A673 (cell line): ENCODE measurements at places on chromosomes 3 and 15.

- DNase-seq = no peak
These were observed 9.0 kb upstream of the ANXA2 start for GRCh38 chr15:60406513-60407414.

GRCh38 chr3:5806192-5806591 lies 618.7 kb downstream of the EDEM1 start:
- DNase-seq = peak; percentile 63

DNA sequence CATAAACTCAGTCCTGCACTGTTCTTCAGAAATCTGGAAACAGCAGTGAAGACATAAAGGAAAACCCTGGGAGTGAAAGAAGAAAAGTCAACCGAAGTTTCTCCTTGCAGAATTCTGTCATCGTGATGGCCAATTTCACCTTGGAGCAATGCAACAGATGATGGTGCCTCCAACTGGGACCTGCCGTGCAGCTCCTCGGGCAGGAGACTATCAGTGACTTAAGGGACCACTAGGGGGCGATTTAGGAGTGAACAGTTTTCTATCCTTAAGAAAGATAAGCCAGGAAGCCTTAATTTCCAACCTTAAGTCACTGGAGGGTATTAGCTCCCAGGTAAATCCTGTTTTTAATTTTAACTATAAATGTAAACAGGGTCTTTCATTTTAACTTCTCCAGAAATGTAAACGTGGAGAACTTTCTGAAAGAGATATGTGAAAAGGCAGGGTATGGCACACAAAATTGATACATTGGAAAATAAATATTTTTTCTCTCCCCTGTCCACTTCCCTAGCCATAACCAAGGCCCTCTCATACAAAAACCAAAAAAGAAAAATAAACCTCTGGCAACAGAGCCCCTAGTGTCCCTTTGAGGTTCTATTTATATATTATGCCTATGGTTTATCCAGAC lies 116.3 kb downstream of the PDZRN3 start:
- peak; percentile 65 for DNase-seq

DNA sequence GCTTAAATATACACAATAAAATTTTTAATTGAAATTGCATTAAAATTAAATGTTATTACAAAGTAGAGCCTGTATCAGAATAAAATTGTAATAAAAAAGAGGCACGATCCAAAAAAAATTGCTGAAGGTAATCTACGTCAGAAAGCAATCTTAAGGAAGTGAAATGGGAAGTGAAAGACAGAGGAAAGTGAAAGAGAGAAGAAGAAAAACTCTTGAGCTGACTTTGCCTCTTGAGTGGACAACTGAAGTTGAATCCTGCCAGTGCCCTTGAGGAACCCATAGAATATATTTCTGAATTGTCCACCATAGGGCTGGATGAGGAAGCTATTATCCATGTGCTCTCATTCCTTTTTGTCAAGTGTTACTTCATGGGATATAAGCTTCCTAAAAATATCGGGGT lies 285.1 kb upstream of the STAC start:
- no peak for DNase-seq

DNA sequence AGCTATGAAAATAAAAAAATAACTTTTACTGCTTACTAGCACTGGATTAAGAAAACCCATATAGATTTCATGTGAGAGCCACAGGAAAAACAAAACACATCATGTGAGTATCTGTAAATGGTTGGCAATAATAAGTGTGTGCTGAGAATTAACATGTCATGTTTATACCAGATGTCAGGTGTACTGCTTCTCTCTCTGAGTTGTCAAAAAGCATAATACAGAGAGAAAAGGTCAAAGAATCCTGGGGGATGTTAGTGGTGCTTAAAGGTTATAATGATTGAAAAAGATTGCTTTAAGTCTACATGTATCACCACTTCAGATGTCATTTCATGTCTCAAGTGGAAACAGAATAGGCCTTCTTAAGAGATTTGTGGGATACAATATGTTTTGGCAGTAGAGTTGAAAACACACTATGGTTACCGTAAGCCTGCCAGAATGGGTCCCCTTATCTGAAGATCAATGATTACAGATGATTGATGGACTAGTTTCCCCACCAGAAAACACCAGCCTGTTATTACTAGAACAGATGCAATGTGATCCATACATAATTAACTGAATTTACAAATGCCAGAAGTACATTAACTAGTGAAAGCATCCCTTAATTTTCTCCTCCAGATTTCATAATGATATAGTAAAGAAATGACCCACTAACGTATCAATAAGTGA lies 204.1 kb downstream of the CNTN3 start:
- no peak for DNase-seq

- no peak for DNase-seq
These were observed 29.3 kb downstream of the RIOX2 start for GRCh38 chr3:97942801-97943546.

DNA sequence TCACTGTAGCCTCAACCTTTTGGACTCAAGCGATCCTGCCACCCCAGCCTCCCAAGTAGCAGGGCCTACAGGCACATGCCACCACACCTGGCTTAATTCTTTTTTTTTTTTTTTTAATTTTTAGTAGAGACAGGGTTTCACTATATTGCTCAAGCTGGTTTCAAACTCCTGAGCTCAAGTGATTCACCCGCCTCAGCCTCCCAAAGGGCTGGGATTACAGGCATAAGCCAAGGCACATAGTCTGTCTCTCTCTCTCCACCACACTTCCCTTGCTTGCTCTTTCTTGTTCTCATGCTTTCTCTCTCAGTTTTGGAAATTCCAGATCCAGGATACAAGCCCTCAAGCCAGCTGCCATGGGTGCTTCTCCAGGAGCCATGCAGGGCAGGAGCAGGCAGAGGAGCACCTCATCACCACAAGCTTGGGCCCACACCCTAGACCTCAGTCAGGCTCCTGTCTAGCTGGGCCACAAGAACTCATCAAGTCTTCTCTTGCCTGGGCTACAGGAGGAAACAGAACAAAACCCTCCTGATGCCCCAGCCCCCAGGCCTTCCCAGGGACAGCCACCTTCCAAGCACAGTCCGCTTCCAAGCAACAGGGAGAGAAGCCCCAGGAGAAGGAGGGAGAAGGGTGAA lies 145.3 kb upstream of the LPP start:
- no peak for DNase-seq

DNA sequence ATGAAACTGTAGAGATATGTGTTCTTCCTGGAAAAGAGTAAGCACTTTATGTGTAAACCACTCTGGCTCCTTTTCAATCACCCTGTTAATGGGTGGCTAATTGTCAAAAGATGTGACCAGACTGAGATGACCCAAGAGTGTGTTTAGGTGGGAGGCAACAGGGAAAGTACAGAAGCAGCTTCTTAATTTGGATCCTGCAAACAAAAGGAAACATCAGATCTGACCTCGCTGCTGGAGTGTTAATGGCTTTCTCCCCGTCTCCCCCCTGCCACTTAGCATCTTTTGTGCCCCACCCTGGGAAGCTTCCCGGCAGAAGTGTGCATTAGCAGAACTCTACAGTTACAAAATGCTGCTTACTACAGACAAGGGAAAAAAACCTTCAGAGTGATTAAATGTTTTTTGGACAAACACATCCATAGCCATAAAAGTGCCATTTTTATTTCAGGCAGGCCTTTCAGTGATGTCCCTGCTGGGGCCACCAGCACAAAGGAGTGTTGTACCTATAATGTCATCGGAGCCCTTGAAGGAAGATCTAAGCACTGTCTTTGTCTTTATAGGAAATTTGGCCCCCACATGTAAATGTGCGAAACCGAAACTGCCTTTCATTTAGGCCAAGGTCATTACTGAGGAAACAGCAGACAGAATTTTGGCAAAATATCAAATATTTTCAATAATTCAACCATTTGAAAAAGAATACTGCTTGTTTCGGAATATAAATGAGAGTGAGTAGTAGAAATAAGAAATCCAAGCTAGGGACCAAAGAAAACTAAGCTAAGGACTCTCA lies 311.0 kb downstream of the WDR72 start:
- no peak for DNase-seq

DNA sequence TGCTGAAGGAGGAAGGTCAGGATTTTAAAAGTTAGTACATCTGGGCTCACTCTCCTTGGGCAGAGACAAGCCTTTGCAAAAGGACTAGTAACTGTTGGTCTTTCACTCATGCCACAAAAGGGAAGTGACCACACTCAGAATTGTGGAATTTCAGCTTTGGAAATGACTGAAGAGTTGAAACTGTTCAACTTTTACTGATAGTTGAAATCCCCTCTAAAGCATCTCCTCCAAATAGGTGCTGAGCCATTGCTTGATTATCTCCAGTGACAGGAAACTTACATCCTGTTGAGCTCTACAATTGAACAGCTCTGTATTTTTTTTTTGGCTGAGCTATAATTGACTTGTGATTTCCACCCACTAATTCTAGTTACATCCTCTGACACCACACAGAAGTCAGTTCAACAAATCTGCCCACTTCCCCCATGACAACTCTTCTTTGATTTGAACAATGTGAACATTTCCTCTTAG lies 254.8 kb upstream of the TPRG1 start:
- peak; percentile 26 for DNase-seq

- no peak for DNase-seq
These were observed 13.6 kb upstream of the TFG start for GRCh38 chr3:100695696-100696095.

GRCh38 chr3:79521221-79521848 lies 246.5 kb downstream of the ROBO1 start:
- DNase-seq = peak; percentile 73

DNA sequence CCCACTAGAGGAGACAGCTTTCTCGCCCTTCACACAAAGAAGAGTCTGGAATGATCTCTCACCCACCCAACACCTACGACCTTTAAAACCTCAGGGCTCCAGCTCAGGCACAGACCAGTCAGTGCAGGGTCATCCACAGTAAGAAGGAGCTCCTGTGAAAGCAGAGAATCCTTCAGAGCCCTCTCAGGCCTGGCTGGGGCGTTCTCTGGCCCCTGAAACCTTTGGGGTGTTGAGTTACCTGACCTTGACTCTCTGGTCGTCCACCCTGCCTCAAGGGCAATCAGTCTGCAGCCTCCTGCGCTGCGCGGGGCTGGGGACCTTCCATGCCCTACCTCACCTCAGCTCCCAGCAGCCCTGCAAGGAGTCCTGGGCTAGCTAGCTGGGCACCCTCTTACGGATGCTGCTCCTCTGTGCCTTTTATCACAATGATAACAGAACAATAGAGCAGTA lies 106.2 kb downstream of the ADCY5 start:
- DNase-seq = no peak

- no peak for DNase-seq
These were observed 40.4 kb downstream of the EBLN2 start for GRCh38 chr3:73101881-73102280.

DNA sequence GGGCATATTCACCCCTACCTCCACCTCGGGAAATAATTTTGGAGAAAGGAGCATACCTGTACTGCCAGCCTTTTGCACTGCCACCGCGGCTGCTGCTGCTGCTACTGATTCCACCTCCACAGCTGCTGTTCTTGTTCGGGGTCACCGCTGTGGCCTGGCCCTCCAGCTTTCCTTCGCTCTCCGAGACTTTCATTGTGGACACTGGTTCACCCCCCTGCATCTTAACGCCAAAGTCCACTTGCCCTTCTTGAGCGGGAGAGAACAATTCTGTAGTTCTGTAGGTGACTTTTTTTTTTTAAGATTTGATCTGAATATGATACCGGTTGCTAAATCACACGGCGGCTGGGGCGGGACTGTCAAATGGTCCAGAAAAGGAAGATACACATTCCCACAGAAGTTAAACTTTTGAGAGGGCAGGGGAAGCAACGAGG lies 701 bp downstream of the OSBPL11 start:
- no peak for DNase-seq

DNA sequence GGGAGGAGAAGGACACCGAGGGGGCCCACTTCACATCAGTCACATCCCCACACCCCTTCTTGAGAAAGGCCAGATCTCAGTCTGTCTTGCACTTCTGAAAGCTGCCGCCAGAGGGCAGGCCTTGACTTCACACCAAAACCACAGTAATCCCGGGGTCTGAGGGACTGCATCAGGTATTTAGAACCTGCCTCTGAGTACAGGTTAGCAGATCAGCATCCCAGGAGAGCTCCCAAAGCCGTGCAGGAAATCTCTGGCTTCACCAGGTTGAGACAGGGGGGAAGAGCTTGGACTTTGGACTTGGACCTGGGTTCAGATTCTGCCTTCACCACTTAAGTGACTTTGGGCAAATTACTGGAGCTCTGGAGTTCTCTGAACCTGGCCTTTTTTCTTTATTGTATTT lies 50.3 kb downstream of the LHFPL4 start:
- peak; percentile 74 for DNase-seq

DNA sequence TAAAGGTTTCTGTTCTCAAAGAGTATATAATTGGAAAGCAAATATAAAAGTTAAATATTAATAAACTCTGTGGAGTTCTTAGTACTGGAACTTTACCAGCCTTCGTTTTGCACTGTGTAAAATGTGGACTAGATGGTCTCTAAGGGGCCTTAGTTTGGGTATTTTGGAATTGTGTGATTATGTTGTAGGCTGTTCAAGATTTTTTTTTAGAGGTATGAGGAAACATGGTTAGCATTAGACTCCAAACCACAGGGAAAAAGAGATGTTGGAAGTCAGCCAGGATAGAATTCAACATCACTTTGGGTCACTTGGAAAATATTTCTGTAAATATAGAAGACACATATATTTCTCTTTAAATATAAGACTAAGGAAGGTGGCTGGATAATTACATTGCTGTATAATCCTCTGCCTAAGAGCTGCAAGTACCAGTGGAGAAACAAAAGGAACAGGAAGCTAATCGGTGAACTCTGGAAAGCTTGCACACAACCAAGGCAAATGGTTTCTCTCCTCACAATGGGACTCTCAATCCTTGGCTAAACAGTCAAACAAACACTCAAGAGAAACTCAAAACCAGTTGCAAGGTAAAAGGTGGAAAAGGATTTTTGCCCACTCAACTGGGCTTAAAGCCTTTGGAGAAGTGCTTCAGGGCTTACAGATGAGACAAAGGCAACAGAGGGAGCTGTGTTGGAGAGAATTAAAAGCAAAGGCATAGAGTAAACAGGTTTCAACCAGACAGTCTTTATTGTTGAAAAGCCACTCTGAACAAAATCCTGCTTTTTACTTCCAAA lies 141.7 kb downstream of the NR1D2 start:
- DNase-seq = no peak

DNA sequence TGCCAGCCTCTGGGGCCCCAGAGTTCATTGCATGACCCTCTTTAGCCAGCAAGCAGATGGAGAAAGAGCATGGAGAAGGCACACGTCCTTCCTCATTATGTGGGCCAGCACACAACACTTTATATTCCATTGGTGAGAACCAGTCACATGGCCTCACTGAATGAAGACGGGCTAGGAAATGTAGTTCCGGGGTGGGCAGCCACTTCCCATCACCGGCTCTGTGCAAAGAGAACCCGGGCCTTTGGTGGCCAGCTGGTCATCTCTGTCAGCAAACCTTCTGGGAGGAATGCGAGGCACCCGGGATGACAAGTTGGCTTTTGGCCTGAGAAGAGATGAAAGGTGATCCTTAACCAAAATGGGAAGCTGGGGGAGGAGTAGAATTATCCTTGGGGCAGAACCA lies 90.2 kb upstream of the VGLL4 start:
- no peak for DNase-seq

GRCh38 chr3:177320765-177321247 lies 123.5 kb upstream of the TBL1XR1 start:
- DNase-seq = peak; percentile 64
